ENCODE measurements at places on chromosomes 1 and 21.

DNA sequence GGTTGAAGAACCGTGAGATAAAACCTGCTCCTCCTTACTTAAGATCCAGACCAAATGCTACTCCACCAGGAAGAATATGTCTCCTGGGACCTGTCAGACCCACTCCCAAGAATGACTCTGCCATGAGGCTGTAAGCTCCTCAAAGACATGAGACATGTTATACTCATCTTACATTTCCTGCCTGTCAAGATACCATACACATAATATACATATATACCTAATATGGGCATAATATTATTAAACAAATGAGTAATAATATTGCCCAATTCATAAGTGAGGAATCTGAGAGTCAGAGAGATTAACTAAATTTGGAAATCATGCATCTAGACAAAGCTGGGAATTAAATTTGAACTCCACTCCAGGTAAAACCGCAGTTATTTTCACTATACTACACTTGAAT, 634.9 kb downstream of the LMO4 start:
- H3K27ac ChIP-seq = no peak overlapping the region
- H3K36me3 ChIP-seq = no peaks in the 10 kb centered on the region
- peaks cover 3% of the 10 kb centered on the region for H3K4me1 ChIP-seq
- no peak for DNase-seq
- H3K4me3 ChIP-seq = no peak overlapping the region

DNA sequence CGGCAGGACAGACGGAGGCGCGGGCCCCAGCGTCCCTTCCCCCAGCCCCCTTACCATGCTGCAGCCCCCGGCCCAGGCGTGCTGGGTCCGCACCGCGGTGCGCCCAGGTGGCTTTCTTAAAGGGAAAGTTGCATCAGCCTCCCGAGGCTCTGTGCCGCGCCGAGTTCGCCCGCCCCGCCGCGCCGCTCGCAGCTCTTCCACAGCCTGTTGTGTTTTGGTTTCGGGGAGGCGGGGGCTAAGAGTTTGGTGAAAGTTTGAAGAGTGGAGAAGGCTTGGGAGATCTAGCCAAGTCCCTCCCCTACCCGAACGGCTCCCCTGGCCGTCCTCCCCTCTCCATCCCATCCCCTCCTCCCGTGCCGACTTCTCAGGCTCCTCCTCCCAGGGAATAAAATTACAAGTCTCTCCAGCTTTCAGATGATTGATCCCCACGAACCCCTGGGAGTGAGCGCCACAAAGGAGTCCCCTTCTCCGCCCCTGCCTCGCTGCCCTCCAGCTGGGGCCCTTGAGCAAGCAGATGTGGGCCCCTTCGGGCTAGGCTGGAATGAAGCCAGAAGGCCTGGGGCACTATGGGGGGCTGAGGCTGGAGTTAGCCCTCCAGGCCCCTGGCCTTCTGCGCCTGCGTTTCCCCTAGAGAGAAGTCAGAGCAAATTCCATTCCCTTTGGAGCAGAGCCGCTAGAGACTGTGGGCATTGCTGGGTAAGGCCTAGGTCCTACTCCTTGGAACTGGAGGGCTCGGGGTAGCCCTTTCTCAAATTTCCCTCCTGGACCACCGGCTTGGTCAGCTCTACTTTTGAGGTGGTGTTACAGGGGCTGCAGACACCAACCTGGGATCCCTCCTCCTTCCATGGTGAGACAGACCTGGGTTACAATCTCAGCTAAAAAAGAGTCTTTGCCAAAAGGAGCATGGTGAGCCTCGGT, at the start of gene SLC6A9:
Gene SLC6A9 (minus strand): TSS at position 211 of the 918 bp plus-strand sequence. CDS start 7,185 bp downstream, outside the sequence.
- no peaks in the 10 kb centered on the region for H3K27me3 ChIP-seq
- H3K4me3 ChIP-seq = peak within 1 kb of the TSS; percentile 81
- peak; percentile 80 for DNase-seq
- no peaks in the 10 kb centered on the region for H3K36me3 ChIP-seq
- H3K27ac ChIP-seq = peak within 1 kb of the TSS; percentile 73
- peaks cover 18% of the 10 kb centered on the region for H3K4me1 ChIP-seq

DNA sequence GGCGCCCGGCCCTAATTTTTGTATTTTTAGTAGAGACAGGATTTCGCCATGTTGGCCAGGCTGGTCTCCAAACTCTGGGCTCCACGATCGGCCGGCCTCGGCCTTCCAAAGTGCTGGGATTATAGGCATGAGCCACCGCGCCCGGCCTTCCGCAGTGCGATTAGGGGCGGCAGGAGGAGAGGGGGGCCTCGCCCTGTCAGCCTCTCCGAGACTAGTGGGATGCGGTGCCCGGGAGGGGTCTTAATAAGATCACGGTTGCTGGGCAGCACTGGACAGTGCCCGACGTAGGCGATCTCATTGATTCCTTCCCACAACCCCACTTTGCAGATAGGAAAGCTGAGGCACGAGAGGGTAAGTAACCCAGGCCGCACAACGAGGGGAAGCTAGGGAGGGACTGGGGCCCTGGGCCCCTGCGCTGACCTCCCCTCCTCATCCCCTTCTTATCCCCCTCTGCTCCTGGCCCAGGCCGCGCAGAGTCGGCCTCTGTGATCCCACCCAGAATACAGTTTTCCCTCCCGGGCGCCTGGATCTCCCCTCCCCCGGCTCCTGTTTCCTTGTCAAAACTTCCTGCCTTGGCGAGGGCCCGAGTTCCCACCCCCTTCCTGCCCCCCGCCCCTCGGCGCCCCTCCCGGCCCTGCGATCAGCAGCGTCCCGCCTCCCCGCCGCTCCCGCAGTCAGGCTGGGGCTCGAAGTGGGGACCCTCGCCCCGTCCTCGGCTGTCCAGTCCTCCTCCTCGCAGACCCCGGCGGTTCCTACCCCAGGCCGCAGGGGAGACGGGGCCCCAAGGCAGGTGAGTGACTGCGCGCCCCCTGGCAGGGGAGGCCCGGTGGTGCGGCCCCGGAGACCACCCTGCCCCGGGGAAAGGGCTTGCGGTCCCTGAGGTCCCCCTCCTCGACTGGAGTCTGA, at the start of gene PEAR1:
Gene PEAR1 (plus strand): TSS at position 671 of the 906 bp plus-strand sequence. CDS start 10,209 bp downstream, outside the sequence.
- peaks cover 5% of the 10 kb centered on the region for H3K27me3 ChIP-seq
- peak; percentile 40 for DNase-seq
- peak within 1 kb of the TSS; percentile 95 for H3K27ac ChIP-seq
- H3K36me3 ChIP-seq = peaks cover 1% of the 10 kb centered on the region
- peaks cover 48% of the 10 kb centered on the region for H3K4me1 ChIP-seq

DNA sequence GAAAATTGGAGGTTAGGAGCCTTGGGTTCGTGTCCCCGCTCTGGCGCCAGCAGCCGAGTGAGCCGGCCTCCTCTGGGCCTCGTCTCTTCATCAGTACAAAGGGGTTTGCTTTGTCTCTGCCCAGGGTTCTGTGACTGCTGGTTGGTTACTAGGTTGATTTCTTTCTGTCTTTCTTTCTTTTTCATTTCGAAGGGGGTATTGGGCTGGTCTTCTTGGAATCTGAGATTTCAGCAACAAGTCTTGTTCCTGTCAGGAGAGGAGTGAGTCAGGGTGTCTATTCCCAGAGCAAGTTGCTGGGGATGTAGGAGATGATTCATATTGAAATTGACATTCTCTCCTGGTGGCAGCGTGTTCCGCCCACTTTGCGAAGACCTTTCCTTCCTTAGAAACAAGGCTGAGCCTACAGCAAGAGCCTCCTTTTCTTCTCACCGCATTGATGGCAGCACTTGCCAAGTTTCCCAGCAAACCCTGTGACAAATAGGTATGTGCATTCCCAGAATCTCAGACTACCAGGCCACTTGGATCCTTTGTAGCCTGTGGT, 79.2 kb downstream of the MAN1C1 start:
- H3K4me1 ChIP-seq = peaks cover 23% of the 10 kb centered on the region
- peak overlapping the region; percentile 75 for H3K27ac ChIP-seq
- no peaks in the 10 kb centered on the region for H3K36me3 ChIP-seq

DNA sequence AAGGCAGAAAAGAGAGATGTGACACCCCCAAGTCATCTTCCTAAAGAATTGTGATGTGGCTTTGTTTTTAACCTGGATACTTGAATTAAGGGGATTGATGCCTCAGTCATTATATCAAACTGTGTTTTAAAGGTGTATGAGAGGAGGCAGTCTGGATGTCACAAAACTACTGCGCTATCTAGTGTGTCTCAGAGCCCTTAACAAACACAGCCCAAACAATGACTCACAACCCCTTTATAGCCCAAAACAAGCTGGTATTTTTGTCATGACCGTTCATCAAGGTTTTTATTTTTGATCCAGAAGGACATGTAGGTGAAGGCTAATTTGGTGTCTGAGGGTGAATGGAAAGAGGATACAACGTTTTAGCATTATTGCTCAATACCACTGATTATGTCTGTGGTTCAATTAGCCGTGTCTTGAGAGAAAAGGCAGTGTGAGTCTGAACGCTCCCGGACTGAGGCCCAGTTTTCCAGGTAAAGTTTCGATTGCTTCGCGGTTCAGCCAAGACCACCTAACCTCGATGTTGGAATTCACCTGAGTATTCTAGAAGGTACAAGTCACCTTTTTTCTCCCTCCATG, 71.6 kb downstream of the SGIP1 start:
- DNase-seq = no peak
- no peak overlapping the region for H3K27ac ChIP-seq
- H3K4me3 ChIP-seq = no peak overlapping the region
- peaks cover 4% of the 10 kb centered on the region for H3K36me3 ChIP-seq

GRCh38 chr21:45460011-45460565, 55.1 kb downstream of the COL18A1 start:
- H3K27ac ChIP-seq = no peak overlapping the region
- H3K27me3 ChIP-seq = no peaks in the 10 kb centered on the region
- no peak overlapping the region for H3K4me3 ChIP-seq
- DNase-seq = peak; percentile 24
- H3K36me3 ChIP-seq = no peaks in the 10 kb centered on the region

DNA sequence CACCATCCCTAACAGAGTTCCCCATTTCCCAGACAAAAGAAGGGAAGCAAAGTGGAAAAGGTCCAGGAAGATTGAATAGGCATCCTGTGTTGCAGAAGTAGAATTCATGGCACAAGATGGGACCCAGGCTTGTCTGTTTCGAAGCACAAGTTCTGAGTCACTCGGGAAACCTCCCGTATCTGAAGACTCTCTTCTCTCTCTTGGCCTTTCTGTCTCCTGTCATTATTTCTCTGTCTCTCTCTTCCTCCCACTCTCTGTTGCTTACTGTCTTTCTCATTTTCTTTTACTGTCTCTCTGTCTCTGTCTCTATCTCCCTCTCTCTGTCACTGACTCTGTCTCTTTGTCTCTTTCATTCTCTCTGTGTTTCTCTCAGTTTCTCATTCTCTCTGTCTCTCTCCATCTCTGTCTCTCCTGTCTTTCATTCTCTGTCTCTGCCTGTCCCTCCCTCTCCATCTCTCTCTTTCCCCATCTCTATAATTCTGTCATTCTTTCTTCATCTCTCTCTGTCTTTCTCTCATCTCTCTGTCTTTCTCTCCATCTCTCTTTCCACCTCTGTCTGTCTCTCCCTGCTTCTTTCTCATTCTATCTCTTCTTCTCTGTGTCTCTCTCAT, 23.7 kb downstream of the RNF187 start:
- DNase-seq = no peak
- no peak overlapping the region for H3K27ac ChIP-seq
- H3K36me3 ChIP-seq = no peaks in the 10 kb centered on the region

DNA sequence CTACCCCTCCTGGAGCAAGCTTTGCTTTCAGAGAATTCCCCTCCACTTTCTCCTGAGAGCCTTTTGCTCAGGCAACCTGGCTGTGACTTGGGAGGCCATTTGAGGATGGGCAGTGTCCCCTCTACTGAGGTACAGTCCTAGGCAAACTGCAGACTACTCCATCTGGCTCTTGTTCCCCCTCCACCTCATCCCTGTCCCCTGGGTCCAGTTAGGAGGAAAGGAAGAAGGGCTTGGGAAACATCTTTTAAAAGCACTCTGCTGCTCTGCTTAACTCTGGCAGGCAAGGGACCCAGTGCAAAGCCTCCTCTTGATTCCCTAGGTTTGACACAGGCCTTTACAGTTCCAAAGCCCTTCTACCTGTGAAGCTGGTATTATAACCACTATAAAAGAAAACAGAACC, 108.2 kb downstream of the NAV1 start:
- no peaks in the 10 kb centered on the region for H3K27me3 ChIP-seq
- DNase-seq = peak; percentile 33
- H3K4me3 ChIP-seq = no peak overlapping the region
- peaks cover 25% of the 10 kb centered on the region for H3K4me1 ChIP-seq
- no peak overlapping the region for H3K27ac ChIP-seq

DNA sequence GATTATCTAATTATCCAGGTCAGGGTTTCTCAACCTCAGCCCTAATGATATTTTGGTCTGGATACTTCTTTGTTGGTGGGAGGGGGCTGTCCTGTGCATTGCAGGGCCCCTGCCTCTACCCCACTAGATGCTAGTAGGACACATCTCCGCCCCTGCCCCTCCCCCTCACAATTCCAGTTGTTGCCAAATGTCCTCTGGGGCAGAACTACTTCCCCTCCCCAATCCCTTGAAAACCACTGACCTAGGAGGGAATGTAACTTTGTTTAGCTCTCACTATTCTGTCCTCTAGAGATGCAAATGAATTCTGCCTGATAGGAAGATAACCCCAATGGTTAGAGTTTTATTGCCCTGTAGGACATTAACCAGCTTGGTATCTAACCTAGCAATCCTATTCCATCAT, 8.1 kb downstream of the CACNA1S start:
- H3K36me3 ChIP-seq = no peaks in the 10 kb centered on the region
- no peak overlapping the region for H3K4me3 ChIP-seq
- no peak overlapping the region for H3K27ac ChIP-seq
- H3K27me3 ChIP-seq = peaks cover 4% of the 10 kb centered on the region
- H3K4me1 ChIP-seq = peaks cover 2% of the 10 kb centered on the region

- no peak overlapping the region for H3K27ac ChIP-seq
- no peak overlapping the region for H3K4me3 ChIP-seq
- H3K4me1 ChIP-seq = peaks cover 1% of the 10 kb centered on the region
- H3K36me3 ChIP-seq = no peaks in the 10 kb centered on the region
These were observed 23.3 kb downstream of the CYP2J2 start for GRCh38 chr1:59903141-59903754.

- no peaks in the 10 kb centered on the region for H3K27me3 ChIP-seq
- no peak for DNase-seq
- H3K36me3 ChIP-seq = no peaks in the 10 kb centered on the region
- no peak overlapping the region for H3K4me3 ChIP-seq
These were observed 3.1 kb upstream of the CAMTA1 start for GRCh38 chr1:6782151-6782550.

- peak; percentile 60 for DNase-seq
- H3K4me3 ChIP-seq = peak within 1 kb of the TSS; percentile 60
- no peaks in the 10 kb centered on the region for H3K27me3 ChIP-seq
- H3K4me1 ChIP-seq = peaks cover 35% of the 10 kb centered on the region
- peaks cover 3% of the 10 kb centered on the region for H3K36me3 ChIP-seq
- H3K27ac ChIP-seq = peak within 1 kb of the TSS; percentile 44
These were observed at the start of gene DHRS3 for GRCh38 chr1:12617901-12618660. Gene DHRS3, minus strand, starts transcription at chr1:12618210. Its CDS starts 862 bp downstream, at chr1:12617348.

DNA sequence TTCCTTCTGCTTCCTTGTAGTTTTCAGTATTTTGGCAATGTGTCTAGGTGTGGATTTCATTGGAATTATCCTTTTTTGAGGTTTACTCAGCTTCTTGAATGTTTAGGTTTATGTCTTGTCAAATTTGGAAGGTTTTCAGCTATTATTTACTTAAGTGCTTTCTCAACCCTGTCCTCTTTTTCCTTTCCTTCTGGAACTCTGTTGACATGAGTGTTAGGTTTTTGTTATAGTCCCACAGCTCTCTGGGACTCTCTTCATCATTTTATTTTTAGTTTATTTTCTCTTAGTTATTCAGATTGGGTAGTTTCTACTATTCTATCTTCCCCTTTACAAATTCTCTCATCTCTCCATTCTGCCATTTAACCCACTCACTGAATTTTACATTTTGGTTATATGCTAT, 63.1 kb upstream of the GPR88 start:
- no peaks in the 10 kb centered on the region for H3K27me3 ChIP-seq
- no peak for DNase-seq
- H3K27ac ChIP-seq = no peak overlapping the region
- no peaks in the 10 kb centered on the region for H3K4me1 ChIP-seq

GRCh38 chr21:33572350-33572749, 16.1 kb downstream of the DONSON start:
- no peaks in the 10 kb centered on the region for H3K27me3 ChIP-seq
- H3K27ac ChIP-seq = no peak overlapping the region
- H3K4me3 ChIP-seq = no peak overlapping the region
- peaks cover 99% of the 10 kb centered on the region for H3K36me3 ChIP-seq
- H3K4me1 ChIP-seq = peaks cover 4% of the 10 kb centered on the region

Measured in mesenchymal stem cell (in vitro differentiated cells and primary cell).